ENCODE measurements at places on chromosomes 3 and 15. TPM values are rescaled to one million over a fixed set of nuclear protein-coding genes. Genes with fewer than 3 reads are reported as not detected.

The PSTPIP1 gene
- 4.5 TPM for polyA plus RNA-seq

The COL6A6 gene
- polyA plus RNA-seq = 0.04 TPM

The ATRIP gene
- polyA plus RNA-seq = 6.6 TPM

The FAM174B gene
- 12.3 TPM for polyA plus RNA-seq

The FURIN gene
- 53.7 TPM for polyA plus RNA-seq

The CTXND1 gene
- 0.42 TPM for polyA plus RNA-seq

The GAP43 gene
- polyA plus RNA-seq = 5.6 TPM

The XRN1 gene
- polyA plus RNA-seq = 8.5 TPM

The PLD1 gene
- polyA plus RNA-seq = 3.5 TPM

The PLCL2 gene
- polyA plus RNA-seq = 2.7 TPM

The SLC6A6 gene
- 8.0 TPM for polyA plus RNA-seq

The CMTM8 gene
- 10.0 TPM for polyA plus RNA-seq

The KATNBL1 gene
- 15.3 TPM for polyA plus RNA-seq

The TEX55 gene
- polyA plus RNA-seq = not detected

The PRSS50 gene
- polyA plus RNA-seq = 0.10 TPM

The ARHGEF26 gene
- polyA plus RNA-seq = 21.3 TPM

The DNAH12 gene
- polyA plus RNA-seq = 0.01 TPM

The RTP3 gene
- not detected for polyA plus RNA-seq

The TNFSF10 gene
- 29.4 TPM for polyA plus RNA-seq

The ST8SIA2 gene
- polyA plus RNA-seq = 0.06 TPM

The STRIT1 gene
- polyA plus RNA-seq = not detected

The ZNF106 gene
- polyA plus RNA-seq = 24.8 TPM

The TM4SF18 gene
- 3.2 TPM for polyA plus RNA-seq

The CFAP161 gene
- polyA plus RNA-seq = not detected

The LMAN1L gene
- polyA plus RNA-seq = 0.33 TPM

The ITIH1 gene
- polyA plus RNA-seq = 0.70 TPM

Data from urinary bladder (tissue), 4 donors.